ENCODE measurements at places on chromosomes 3 and 15. TPM values are rescaled to one million over a fixed set of nuclear protein-coding genes. Genes with fewer than 3 reads are reported as not detected.

Gene TNFSF10
- total RNA-seq: 0.13 TPM

Gene ISL2
- 17.6 TPM for total RNA-seq

Gene EPHB1
- not detected for total RNA-seq

Gene LDHAL6B
- not detected for total RNA-seq

Gene CHP1
- total RNA-seq: 74.2 TPM

Gene SQOR
- 1.1 TPM for total RNA-seq

Gene ARNT2
- not detected for total RNA-seq

Gene AP2M1
- total RNA-seq: 385 TPM

Gene PLCL2
- 0.18 TPM for total RNA-seq

Gene SIAH2
- total RNA-seq: 32.9 TPM

Gene SST
- not detected for total RNA-seq

Gene SAMMSON
- 1.3 TPM for total RNA-seq

Gene SMCO1
- total RNA-seq: 0.20 TPM

Gene TPRG1
- not detected for total RNA-seq

Gene TOP2B
- total RNA-seq: 159 TPM

Gene CCR4
- 0.47 TPM for total RNA-seq

Gene NMNAT3
- total RNA-seq: 6.8 TPM

Gene SLC24A5
- not detected for total RNA-seq

Gene ZNF774
- total RNA-seq: 3.0 TPM

Gene SKOR1
- 0.31 TPM for total RNA-seq

Gene ASB14
- not detected for total RNA-seq

Gene PCOLCE2
- 1.0 TPM for total RNA-seq

Gene P2RY12
- not detected for total RNA-seq

Data from K562 (cell line).